NCI-H345 (cell line): ENCODE measurements at places on chromosomes 4 and X.

GRCh38 chrX:153931151-153931550, 3.7 kb downstream of the NAA10 start:
- no peak for DNase-seq

- no peak for DNase-seq
These were observed 68.4 kb downstream of the PSAPL1 start for GRCh38 chr4:7366180-7366945.

DNA sequence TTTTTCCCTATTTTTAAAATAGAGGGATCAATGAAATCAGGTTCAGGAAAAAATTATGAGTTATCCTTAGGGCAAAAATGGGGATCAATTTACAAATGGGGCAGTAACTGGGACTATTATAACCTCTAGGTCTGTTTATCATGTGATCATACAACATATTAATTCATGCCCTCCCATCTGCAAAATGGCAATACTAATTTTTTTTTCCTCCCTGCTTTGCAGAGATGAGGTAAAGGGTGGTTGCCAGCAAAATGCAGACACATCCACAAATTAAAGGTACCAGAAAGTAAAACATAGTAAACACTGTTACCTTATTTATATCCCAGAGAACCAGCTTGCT, 467 bp downstream of the HSD17B11 start:
- DNase-seq, result no peak

DNA sequence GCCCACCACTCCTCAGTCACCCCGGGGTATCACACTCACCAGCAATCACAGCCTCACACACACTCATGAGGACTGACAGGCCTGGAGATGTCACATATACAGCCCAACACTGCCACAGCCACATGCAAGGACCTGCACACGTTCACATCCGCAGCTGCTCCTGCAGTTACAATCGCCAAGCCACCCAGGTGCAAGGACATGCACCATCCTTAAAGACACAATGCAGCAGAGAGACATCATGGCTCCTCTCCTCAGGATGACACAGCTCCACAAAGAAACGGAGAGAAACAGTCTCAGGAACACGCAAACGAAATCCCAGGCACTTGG, 1.1 kb downstream of the PCSK1N start:
- DNase-seq, result peak; percentile 6

DNA sequence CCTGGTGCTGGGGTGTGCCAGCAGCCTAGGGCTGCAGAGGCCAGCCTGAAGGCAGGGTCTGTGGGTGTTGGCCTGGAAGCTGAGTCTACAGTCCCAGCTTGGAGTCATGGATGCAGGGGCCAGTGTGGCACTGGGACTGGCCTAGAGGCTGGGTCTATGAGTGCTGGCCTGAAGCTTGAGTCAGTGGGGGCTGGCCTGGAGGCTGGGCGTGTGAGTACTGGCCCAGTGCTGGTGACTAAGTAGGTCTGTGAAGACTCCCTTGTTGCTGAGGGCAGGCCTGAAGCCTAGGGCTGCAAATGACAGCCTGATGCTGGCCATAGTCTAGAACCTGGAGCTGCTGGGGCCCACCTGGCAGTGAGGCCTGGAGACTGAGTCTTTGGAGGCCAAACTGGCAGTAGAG, 31.3 kb upstream of the ALG13 start:
- no peak for DNase-seq

- DNase-seq, result peak; percentile 84
These were observed 595.2 kb downstream of the MID1IP1 start for GRCh38 chrX:39396358-39396995.

DNA sequence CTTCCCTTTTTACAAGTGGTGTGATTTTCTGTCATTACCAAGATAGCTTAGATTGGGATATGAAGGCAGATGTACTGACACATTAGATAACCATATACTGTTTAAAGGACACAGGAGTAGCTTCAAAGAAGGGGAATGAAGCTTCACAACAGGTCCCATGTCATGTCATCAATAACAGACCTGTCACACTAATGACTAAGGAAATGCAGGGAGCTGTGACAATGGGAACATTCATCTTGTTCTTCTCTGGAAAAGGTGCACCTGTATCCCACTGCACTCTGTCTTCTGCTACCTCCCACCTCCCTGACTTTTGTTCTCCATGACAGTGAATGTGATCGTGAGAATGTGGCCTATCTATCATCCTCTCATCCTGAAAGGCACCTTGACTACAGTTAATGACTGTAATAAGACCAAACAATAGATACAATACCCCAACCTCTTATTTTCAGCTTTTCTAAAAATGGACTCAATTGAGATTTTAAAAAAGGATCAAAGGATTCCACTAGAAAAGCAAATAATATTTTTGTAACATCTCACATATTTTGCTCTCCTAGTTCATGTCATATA, 472.5 kb downstream of the STPG2 start:
- no peak for DNase-seq

DNA sequence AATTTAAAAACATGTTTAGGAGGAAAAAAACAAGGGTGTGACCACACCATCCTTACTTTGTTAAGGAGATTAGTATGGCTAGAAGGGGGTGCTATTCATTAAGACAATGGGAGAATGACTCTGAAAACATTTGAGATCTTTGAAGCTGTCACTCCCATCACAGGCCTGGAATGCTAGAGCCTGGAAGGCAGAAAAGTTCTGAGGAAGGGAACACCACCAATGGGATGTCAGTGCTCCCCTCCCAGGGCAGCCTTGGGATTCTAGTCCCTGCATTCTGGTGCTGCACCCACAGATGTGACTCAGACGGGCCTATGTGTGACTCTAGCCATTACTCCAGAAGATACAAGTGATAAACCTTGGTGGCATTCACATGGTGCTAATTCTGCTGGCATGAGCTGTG, 162.2 kb upstream of the ANXA10 start:
- no peak for DNase-seq

- no peak for DNase-seq
These were observed 49.5 kb downstream of the ZNF718 start for GRCh38 chr4:173666-174314.

GRCh38 chr4:131613824-131614216, 1535.3 kb upstream of the PCDH10 start:
- no peak for DNase-seq

GRCh38 chr4:171714791-171715454, 98.3 kb upstream of the GALNTL6 start:
- DNase-seq, result no peak

- DNase-seq, result no peak
These were observed 69.6 kb upstream of the PCDH18 start for GRCh38 chr4:137601934-137602333.

DNA sequence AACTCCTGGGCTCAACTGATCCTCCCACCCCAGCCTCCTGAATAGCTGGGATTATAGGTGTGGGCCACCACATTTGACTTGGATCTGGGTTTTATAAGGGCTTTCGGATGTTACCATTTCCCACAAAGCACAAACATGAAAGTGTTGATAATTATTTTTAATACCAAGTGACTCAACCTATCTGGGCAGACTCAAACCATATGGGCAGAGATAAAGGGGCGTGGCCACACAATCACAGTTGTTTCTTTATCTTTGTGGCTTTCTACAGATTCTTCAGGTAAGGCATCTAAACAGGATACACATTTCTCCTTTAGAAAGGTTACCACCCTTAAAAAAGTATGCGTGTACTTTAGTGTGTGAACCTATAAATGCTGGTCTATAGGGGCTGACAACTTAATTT, 122.5 kb downstream of the ZNF827 start:
- DNase-seq, result no peak

DNA sequence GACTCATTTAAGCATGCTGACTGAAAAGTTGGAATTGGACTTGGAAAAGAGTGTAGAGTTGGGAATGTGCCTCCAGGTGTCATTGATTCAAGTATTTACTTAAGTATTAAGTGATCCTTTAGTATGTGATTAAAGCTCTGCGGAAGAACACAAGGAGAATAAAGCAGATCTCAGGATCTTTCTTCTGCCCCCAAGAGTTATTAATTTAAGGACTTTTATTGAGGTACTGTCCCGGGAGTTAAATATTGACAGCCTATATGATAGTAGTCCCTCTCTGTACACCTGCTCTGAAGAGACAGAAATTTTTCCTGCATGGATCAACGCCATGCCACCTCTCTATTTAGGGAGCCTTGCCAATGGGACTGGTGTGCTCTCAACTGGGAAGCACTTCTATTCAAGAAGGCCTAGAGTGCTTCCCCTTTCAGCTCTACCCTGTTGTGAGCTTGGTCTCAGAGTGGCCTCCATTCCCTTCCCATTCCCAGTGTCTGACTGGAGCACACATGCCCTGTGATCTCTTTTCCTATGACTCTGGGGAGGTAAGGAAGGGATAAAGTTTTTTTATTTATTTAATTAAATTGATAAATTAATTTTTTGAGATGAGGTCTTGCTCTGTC, 75.9 kb downstream of the SHISA3 start:
- no peak for DNase-seq

GRCh38 chr4:86594559-86595425, 677 bp downstream of the PTPN13 start:
- DNase-seq, result peak; percentile 25

DNA sequence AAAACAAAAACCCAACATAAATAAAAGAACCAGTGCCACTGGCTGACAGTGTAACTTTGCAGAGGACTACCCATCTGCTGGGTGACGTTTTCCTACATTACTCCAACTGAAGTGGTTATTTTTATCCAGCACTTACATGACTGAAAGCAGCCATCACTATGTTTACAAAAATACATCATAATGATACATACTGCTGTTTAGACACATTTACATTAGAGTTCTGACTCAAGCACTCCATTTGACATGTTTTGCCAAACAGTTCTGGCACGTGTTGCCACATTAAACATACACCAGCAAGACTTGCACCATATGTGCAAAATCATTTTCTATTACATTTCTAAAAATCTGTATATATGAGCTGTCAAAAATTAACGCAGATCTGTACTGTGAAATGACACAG, 39.6 kb downstream of the BEND4 start:
- no peak for DNase-seq

- no peak for DNase-seq
These were observed 216.1 kb upstream of the PSAPL1 start for GRCh38 chr4:7650606-7651385.
